ENCODE measurements at places on chromosomes 3 and 15. TPM values are rescaled to one million over a fixed set of nuclear protein-coding genes. Genes with fewer than 3 reads are reported as not detected.

The ABI3BP gene
- total RNA-seq: 148 TPM

The CD86 gene
- total RNA-seq: not detected

The LRRC34 gene
- total RNA-seq: 1.8 TPM

The ROBO1 gene
- 94.4 TPM for total RNA-seq

The CTXN2 gene
- not detected for total RNA-seq

The SAMMSON gene
- not detected for total RNA-seq

The DOCK3 gene
- total RNA-seq: 0.30 TPM

The CCDC39 gene
- not detected for total RNA-seq

The PLA2G4D gene
- total RNA-seq: not detected

The RAB8B gene
- total RNA-seq: 43.1 TPM

The TAGLN3 gene
- 3.5 TPM for total RNA-seq

The GOLGA8G gene
- total RNA-seq: not detected

The GOLGA6L24 gene
- total RNA-seq: not detected

The THRB gene
- total RNA-seq: 0.83 TPM

The CDV3 gene
- total RNA-seq: 174 TPM

The PLSCR4 gene
- 119 TPM for total RNA-seq

The MUC20 gene
- 0.20 TPM for total RNA-seq

The TIMP4 gene
- 3.2 TPM for total RNA-seq

The ST8SIA2 gene
- total RNA-seq: not detected

The CCR8 gene
- total RNA-seq: not detected

The LINGO1 gene
- 0.33 TPM for total RNA-seq

The ACKR4 gene
- total RNA-seq: 24.0 TPM

The SENP8 gene
- 1.9 TPM for total RNA-seq

The CFAP91 gene
- 0.72 TPM for total RNA-seq

The FGD5 gene
- 0.20 TPM for total RNA-seq

The SLC12A1 gene
- not detected for total RNA-seq

The CCR3 gene
- total RNA-seq: not detected

The EAF1 gene
- total RNA-seq: 22.1 TPM

The GABRG3 gene
- not detected for total RNA-seq

The TMCO5A gene
- total RNA-seq: not detected

The LCTL gene
- total RNA-seq: 0.17 TPM

The POLQ gene
- 1.3 TPM for total RNA-seq

The TMC3 gene
- 0.20 TPM for total RNA-seq

The IL1RAP gene
- total RNA-seq: 42.6 TPM

The PFKFB4 gene
- total RNA-seq: 62.5 TPM

The STRIT1 gene
- total RNA-seq: not detected

The ROPN1 gene
- not detected for total RNA-seq

The ACSBG1 gene
- total RNA-seq: not detected

The GOLGA6L4 gene
- 1.1 TPM for total RNA-seq

The EIF4E3 gene
- 0.83 TPM for total RNA-seq

The RTP1 gene
- not detected for total RNA-seq

The MITF gene
- total RNA-seq: 12.6 TPM

The GXYLT2 gene
- total RNA-seq: 33.5 TPM

Measured in smooth muscle cell of the pulmonary artery (primary cell).